ENCODE measurements at places on chromosomes 6 and 20.

DNA sequence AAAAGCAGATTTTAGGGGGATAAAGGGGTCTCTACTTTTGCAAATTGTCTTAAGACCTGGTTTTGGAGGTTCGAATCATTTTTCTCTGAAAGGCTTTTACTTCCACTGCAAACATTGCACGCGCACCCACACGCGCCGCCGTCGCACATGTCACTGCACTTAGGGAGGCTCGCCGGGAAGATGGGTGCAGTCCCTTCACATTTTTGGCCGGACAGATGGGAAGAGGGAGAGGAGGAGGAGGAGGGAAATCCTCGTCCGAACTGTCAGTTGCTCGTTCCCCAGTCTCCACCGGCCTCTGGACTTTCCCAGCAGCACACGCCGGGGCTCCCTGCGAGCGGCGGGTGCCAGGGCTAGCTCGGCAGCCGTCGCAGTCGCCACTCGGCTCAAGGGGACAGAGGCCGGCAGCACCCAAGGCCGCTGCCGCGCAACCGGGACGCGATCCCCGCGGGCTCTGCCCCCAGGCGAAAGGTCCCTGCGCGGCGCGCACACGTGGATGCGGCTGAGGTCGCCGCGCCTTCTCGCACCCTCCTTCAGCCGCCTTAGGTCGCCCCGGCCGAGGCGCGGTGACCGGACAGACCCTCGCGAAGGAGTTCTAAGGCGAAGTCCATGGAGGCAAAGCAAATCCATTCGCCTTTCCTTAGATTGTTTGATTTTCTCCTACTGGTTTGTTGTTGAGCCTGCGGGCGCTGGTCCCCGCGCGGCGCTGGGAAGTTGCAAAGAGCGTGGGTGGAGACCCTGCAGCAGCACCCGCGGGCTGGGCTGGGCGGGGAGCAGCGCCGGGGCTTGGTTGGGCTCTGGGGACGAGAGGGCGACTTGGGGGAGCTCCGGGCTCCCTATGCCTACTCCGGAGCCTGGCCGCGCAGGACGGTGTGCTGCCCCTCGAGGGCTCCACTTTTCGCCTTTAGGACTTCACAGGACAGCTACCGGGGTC lies 1.2 kb downstream of the MYB start:
- peak; percentile 10 for DNase-seq

DNA sequence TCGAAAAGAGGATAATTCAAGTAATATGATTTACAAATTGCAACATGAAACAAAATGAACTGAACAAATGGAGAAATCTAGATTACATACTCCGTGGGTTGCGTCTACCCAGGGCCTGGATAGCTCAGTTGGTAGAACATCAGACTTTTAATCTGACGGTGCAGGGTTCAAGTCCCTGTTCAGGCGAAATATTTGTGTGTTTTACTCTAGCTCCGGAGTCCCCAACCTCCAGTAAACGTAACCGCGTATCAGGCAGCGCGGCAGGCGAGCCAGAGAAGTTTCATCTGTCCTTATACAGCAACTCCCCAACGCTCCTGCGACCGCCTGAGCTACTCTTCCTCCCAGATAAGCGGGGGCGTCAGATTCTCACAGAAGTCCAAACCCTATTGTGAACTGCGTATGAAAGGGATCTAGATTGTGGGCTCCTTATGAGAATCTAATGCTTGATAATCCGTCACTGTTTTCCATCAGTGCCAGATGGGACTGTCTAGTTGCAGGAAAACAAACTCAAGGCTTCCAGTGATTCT lies 176.1 kb downstream of the TRIM27 start:
- DNase-seq, result no peak

DNA sequence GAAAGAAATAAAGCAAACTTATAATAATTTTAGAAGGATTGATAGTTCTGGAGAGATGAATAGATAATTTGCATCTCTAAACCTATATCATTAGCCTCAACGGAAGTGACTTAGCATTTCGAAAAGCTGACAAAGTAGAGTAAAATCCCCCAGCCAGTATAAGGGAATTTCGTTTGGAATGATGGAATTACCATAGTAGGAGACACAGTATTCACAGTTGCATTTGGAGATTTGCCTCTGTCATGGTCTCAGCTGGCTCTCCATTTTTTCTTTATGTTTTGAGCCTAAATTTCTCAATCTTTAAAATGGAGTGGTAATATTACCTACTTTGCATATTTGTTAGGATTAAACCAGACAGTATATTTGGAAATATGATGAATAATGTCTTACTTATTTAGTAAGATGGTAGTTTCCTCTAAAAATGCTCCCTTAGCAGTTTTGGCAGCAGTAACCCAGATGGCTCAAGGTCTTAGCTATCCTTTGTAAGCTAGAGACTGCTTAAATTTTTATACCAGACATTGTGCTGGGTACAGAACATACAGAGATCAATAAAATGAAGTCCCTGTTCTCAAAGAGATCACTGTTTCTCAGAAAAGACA lies 58.2 kb downstream of the SMAP1 start:
- DNase-seq, result no peak

GRCh38 chr6:137829641-137830083 lies 37.4 kb upstream of the TNFAIP3 start:
- DNase-seq, result no peak

GRCh38 chr20:19077370-19078220 lies 134.8 kb upstream of the SLC24A3 start:
- no peak for DNase-seq

DNA sequence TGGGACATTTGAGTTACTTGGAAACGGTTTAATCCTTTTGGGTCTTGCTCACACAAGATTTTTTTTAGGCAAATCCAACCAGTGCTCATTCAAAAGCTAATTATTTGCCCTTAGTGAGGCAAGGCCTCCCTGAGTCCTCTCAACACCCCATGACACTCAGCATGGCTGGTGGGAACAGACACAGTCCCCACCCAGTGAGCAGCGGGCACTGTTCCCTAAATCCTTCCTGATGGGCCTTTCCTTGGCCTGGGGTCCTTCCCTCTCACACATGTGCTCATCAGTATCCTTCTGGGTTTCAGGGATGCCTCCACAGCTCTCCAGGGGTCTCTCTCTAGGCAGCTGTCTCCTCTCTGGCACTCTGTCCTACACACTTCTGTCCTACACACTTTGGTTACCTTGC lies 28.0 kb downstream of the PLAGL2 start:
- DNase-seq, result no peak

GRCh38 chr20:45432294-45432693 lies 16.4 kb downstream of the PIGT start:
- DNase-seq, result no peak

DNA sequence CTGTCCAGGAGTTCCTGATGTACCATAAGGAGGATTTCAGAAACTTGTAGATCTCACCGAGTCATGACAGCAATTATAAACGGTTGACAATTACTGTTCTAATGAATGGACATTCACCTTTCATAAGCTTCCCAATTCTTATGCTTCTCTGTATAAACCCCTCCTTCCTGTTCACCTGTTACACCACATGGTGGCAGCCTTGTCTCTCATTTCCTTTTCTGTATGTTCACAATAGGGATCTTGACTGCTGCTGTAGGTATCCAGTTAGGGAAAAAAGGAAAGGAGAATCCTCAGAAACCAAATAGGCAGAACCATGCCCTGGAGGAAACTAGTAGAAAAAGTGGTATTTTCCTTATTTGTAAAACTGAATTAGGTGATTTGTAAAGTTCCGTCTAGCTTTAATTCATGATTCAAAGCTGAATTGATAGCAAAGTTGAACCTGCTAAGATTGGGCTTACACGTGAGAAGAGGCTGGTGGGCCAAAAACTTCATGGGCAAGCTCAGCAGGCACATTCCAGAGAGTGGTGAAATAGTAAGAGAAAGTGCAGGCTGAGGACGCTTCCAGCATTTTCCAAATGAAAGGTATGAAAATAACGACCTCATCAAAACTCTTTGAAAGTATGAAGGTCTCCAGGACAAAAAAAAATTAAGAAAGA lies 29.0 kb upstream of the TBPL1 start:
- peak; percentile 18 for DNase-seq

DNA sequence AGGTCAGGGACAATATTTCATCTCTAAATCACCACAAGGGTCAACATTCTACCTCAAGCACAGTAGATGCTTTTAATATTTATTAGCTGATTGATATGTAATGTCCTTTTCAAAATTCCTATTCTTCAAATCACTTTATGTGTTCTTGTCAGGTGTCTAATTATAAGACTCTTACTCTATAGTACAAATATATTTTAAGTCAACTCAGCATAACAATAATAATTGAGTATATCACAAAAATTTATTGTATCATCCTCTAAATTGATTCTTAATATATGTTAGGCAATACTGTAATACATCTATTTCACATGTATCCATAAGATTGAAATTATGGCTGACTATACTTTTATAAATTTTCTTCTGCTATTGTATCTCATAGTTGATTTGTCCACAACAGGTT lies 423.9 kb downstream of the PKHD1 start:
- DNase-seq, result no peak

- DNase-seq, result no peak
Observed at GRCh38 chr20:4602297-4602631, 119.4 kb upstream of the PRND start.

GRCh38 chr6:106897580-106897979 lies 76.9 kb downstream of the CD24 start:
- no peak for DNase-seq

GRCh38 chr6:33433544-33434191 lies 13.8 kb downstream of the SYNGAP1 start:
- DNase-seq, result no peak

DNA sequence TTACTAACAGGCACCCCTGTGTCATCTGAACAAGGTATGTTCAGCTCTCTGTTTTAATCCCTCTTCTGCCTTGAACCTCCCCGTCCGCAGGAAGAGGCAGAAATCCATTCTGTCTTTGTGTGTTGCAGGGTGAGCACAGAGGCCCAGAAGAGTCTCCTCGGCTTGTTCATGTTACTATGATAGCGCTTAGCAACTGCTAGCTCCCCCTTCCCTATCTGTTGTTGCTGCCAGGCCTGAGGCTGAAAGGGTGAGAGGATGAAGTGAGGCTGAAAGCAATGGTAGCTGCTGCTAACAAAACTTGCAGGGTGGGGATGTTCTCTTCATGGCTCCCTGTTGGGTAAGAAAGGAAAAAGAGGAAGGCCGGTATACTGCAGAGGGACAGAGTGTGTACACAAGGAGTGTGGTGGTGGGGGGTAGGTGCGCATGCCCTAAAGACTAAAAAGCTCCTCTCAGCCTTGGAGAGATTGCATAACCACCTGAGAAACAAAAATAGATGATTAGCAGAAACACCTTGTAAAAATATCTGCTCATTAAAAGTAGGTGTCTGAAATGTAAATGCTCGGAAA lies 55.2 kb upstream of the CITED2 start:
- no peak for DNase-seq

GRCh38 chr6:13413466-13413862 lies 73.9 kb downstream of the GFOD1 start:
- no peak for DNase-seq

- DNase-seq, result no peak
Observed at GRCh38 chr20:61845233-61845671, 220.4 kb downstream of the TAF4 start.

DNA sequence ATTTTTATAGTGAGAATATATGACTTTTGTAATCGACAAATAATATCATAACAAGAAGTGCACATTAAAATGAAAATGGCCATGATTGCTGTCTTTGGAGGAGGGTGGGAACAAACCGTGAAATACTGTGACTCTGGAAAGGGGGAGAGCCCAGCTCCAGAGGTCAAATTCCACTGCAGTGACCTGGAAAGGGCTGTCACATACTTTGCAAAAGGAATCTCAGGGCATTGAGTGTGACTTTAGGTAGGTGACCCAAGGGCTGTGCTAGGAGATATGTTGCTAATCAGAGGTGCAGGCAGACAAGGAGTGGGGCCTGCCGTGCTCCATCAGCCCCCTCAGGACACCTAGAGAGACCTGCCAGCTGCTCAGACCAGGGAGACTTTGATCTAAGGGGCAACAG lies 28.1 kb upstream of the BMP7 start:
- no peak for DNase-seq

DNA sequence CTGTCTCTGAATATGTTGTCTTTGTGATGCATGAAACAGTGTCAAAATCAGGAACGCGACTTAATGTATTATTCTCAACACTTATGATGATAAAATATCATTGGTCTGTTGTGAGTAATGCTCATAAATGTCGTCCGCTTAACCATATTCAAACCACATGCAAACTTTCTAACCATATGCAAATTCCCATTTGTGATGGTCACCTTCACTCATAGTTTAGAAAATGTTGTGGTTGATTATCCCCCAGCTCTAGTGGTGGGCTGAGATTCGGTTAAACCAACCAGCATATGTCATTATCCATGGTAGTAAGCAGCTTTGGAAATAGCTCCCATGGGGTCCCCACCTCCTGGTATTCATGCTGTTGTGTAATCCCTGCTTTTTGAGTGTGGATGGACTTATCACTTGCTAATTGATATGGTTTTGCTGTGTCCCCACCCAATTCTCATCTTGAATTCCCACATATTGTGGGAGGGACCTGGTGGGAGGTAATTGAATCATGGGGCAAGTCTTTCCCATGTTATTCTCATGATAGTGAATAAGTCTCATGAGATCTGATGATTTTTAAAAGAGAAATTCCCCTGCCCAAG lies 360.0 kb upstream of the TSHZ2 start:
- DNase-seq, result no peak

GRCh38 chr6:75211920-75212590 lies 6.2 kb upstream of the COL12A1 start:
- no peak for DNase-seq

GRCh38 chr6:45759472-45759810 lies 256.2 kb downstream of the CLIC5 start:
- no peak for DNase-seq

- DNase-seq, result no peak
Observed at GRCh38 chr6:34284563-34285447, 36.0 kb upstream of the SMIM29 start.

DNA sequence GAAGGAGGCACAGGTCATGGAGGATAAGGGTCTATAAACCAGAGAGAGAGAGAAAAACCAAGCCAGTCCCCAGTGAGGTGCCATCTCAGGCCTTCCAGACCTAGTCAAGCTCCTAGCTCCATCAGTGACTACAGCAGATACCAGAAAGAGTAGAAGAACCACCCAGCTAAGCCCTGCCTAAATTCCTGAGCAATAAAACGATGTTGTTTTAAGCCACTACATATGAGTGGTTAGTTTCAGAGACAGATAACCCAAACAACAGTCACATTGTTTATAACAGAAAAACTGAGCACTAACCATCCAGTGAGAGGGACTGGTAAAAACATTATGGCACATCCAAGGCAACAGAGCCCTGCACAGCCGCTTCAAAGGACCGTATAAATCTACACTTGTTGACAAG lies 59.2 kb downstream of the BMP7 start:
- DNase-seq, result no peak

Measured in activated effector memory CD4-positive, alpha-beta T cell treated with Interleukin-2 at 50 U/mL for 16 hours (primary cell).